ENCODE measurements at places on chromosomes 5 and 9.

- no peak for DNase-seq
Observed at GRCh38 chr9:94935396-94935795, 208.9 kb downstream of the AOPEP start.

GRCh38 chr5:73918791-73919221 lies 292.8 kb downstream of the ARHGEF28 start:
- DNase-seq, result no peak

DNA sequence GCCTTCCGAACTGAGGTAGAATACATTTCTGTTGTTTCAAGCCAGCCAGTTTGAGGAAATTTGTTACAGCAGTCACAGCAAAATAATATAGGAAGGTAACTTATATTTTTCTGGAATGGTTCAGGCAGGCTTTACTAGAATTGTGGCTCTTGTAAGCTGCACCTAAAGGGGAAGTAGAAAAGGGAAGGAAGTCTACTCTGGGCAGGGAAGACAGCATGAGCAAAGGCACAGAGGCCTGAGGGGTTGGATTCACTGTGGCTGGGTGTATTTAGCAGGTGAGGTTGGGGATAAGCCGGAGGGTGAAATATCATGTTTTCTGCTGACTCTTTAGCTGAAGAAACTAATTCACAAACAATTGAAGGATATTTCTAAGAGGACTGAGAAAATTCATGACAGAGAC lies 183.5 kb downstream of the GAS1 start:
- DNase-seq, result no peak

DNA sequence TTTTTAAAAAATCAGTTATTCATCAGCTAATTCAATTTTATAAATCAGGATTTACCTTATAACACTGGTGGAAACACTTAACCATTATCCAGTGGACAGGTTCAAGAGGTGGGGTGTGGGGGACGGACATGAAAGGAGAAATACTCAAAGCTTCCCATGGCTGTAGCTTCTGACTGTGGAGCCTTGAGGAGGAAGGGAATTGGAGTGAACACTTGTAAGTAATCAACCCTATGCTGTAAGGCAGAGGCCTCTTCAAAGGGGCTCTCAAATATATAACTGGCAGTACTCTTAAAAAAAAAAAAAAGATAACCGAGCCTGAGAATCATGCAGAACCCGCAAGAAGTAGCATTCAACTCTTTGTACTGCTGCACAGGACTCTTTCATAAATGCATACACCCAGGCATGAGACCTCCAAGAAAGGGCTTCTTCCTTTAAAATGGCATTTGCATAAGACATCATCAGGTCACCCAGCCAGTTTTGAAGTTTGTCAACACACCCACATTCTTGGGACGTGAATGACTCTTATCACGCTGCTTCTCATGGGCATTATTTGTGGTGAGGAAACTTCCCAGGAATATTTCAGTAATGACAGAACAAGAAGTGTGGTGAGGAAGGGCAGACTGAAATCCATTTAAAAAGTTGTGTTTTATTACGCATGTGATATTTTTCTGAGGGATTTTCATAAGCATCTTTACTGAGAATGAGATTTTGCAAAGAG lies 8.1 kb downstream of the OSMR start:
- no peak for DNase-seq

DNA sequence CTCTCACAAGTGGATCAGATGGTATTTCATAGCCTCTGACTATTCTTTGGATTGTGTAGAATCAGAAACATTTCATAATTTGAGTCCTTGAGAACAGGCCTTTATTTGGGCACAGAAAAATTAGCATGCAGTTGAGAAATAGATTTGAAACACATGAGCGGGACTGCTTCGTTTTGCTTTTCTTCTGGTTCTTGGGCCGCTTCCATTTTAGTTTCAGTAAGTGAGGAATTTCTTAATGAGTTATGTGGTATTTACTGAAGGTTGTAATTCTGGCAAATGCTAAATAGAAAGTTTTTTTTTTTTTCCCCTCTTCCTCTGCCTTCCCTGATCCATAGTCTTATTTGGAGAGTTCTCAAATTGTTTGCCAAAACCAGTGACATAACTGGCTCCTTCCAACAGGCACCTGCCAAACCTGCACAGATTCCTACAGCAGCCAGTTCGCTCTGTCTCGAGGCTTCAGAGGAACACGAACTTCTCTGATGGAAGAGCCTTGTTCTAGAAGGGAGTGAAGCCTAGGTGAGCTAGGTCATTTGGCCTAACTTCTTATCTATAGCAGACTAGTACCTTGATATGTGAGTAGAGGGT lies 71.2 kb upstream of the SLC28A3 start:
- DNase-seq, result no peak

DNA sequence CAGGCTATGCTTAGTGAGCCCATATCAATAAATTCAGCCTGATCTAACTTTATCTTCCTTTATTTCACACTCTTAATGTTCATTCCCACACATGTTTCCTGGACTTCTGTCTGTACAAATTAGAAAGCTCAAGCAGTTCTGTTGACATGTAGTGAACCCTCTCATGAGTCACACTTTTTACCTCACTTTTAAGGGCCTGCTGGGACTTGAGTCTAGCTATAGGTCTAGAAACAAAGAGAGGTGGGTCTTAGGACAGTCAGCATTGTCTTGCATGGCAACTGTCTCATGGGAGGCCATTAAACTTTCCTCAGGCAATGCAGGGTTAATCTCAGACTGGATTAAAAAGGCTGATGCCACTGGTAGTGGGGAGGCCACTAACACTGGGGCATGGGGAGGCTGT lies 8.6 kb upstream of the CCNH start:
- no peak for DNase-seq

DNA sequence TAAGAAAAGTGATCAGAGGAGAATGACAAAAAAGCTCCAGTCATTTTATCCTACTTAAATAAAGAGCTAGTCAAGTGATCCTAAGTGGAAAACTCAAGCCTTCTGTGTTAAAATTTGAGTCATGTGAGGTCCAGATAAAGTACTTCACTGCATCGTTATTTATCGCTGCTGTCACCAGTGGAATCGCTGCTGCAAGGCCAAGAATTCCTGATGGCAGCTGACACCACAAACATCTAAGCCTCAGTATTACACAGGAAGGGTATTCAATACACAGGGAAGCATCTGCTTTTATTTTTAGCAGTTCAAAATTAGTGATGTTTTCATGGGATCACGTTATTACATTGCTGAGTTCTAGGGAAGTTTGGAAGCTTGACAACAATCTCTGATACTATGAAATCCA lies 190.3 kb downstream of the GOLPH3 start:
- DNase-seq, result no peak

DNA sequence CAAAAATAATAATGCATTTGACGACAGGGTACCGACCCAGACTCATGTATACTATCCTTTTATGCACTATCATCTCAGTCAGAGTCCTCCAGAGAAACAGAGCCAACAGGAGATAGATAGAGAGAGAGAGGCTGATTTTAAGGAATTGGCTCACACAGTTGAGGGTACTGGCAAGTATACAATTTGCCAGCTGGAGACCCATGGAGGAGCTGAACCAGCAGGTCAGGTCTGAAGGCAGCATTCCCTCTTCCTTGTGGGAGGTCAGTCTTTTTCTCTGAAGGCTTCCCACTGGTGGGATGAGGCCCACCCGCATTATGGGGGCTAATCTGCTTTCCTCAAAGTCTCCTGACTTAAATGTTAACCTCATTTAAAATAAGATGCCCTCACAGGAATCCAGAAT lies 17.3 kb upstream of the MED10 start:
- no peak for DNase-seq

DNA sequence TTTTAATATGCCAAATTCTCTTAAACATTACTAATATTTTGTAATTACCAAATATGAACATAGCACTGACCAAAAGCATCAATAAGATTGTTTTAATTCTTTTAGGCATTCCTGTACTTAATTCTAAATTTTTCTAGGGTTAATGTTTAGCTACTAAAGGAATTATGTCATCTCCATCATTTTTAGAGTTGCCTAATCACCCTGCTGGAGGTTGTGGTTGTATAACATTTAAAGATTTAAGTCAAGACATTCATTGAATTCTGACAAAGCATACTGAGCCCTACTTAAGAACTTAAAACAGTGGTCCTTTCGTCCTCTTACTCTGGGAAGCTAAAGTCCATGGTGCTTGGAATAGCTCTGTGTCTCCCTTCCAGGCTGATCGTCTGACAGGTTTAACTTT lies 28.1 kb upstream of the DAB2 start:
- DNase-seq, result no peak

- DNase-seq, result no peak
Observed at GRCh38 chr5:139817362-139817761, 21.8 kb downstream of the PSD2 start.

DNA sequence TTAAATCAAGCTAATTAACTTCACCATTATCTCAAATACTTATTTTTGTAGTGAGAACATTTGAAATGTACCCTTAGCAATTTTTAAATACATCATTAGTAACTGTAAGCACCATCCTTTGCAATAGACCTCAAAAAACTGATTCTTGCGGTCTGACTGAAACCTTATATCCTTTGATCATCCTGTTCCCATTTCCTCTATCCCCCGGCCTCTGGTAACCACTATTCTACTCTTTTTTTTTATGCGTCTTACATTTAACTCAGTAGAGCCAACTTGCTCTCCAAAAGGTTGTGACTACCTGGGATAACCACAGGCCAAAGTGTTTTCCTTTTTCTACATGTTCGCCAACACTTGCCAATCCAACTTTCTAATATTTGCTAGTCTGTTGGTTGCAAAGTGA lies 106.1 kb downstream of the IRX1 start:
- no peak for DNase-seq

DNA sequence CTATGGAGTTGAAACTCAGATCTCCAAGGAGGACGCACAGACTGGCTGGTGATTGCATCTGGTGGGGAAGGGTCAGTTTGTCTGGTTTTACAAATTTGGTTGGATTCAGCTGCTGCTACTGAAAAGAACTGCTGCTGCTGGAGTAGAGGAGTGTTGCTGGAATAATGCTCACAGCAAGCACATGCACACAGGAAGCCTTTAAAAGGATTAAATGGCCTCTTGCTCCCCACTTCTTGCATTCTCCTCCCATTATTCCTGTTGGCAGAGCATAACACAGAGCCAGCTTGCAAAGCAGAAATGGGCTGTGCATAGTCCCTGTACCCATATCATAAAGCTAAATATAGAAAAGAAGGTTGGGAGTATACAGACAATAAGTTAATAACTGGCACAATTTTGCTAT lies 16.6 kb downstream of the ZNF474 start:
- no peak for DNase-seq

DNA sequence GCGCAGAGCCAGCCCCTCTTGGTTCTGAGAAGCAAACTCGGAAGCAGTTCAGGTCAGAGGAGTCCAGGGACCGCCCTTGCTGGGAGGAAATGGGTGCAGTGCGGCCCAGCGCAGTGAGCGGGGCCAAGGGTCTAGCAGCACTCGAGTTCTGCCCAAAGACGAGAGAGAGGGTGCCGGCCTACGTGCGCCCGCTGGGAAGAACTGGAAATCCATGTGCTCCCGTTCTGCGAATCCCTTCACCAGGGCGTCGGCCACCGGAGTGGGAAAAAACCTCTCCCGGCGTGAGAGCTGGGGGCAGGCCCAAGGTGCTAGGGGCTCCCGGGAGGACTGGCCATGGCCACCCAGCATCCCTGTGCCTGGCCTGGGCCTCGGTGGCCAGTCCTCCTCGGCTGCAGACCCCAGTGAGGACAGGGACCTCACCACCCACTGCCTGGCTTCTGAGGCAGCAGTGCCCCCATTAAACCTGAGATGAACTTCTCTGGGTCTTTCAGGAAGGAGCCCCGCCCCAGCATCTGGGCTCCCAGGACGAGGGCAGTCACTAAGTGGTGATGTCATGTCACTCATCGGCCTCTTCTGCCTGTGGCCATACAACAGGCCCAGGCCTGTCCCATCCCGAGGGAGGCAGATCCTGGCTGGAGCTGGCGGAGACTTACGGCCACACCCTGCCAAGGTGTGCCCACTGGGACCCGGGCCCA lies 10.6 kb downstream of the TMEM250 start:
- peak; percentile 83 for DNase-seq

- DNase-seq, result no peak
Observed at GRCh38 chr5:86797677-86798076, 179.9 kb downstream of the COX7C start.

- DNase-seq, result no peak
Observed at GRCh38 chr5:154583671-154584177, 105.7 kb upstream of the HAND1 start.

- DNase-seq, result no peak
Observed at GRCh38 chr5:19270153-19270552, 717.8 kb downstream of the CDH18 start.

- DNase-seq, result no peak
Observed at GRCh38 chr5:78717674-78718584, 69.4 kb upstream of the LHFPL2 start.

Data from SHP77 treated with DMSO at 0.1 percent for 48 hours (cell line).